Smooth muscle cell of the brain vasculature (primary cell): ENCODE measurements at places on chromosomes 6 and 20.

DNA sequence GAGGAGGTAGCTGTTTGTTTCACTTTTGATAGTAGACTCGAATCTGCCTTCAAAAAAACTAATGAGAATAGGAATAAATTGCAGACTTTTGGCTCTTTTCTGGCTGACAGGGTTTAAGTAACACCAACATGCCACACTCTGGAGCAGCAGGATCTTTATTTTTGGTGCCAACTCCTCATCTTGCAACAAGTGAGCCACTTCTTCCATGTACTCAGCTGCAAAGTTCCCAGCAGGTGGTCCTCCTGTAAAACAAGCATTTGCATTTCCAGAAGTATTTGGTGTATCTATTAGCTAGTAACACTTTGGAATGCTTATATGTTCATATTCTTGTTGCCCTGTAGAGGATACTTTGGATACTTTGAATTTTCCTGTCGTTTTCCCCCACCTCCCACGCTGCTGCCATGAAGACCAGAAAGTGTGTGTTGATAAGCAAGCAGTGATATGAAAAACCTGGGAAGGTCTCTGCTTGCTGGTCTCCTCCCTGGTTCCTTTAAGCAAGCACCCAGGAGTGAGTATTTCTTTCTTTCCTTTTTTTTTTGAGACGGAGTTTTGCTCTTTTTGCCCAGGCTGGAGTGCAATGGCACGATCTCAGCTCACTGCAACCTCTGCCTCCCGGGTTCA, 1.0 kb downstream of the ARMH2 start:
- DNase-seq, result peak; percentile 10

DNA sequence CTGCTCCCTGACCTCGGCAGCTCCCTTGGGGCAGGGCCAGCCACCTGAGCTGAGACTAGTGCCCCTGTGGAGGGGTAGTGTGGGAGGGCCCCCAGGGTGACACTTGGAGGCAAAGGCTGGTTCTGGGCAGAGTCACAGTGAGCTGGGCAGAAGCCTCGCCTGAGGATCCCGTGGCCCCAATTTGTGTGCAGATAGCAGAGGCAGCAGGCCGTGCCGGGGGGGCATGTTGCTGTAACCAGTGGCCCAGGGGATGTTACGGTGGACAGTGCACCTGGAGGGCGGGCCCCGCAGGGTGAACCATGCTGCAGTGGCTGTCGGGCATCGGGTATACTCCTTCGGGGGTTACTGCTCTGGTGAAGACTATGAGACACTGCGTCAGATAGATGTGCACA, 2.9 kb downstream of the KLHDC3 start:
- no peak for DNase-seq

- no peak for DNase-seq
Observed at GRCh38 chr6:111478064-111478476, 4.9 kb downstream of the REV3L start.

- DNase-seq, result no peak
Observed at GRCh38 chr20:20435453-20435852, 67.5 kb downstream of the INSM1 start.

- DNase-seq, result no peak
Observed at GRCh38 chr20:49893242-49894072, 21.9 kb downstream of the SPATA2 start.

DNA sequence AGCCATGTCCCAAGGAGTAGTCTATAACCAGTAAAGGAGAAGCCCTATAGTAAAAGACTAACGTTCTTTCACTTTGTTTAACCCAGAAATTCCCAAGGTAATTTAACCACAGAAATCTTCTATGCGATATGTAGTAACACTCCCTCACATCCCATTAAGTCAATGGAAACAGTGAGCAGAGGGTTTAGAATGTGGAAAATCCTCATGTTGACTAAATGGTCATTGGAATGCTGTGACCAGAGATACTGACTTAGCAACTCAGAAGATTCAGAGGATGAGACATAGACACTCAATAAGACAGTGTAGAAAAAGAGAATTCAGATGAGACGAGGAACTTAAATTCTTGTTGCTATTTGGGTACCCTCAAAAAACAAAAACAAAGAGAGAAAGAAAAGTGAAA, 562.2 kb upstream of the NOX3 start:
- no peak for DNase-seq
